Glomerular endothelial cell (primary cell): ENCODE measurements at places on chromosomes 11 and 22. TPM values are rescaled to one million over a fixed set of nuclear protein-coding genes. Genes with fewer than 3 reads are reported as not detected.

The LPXN gene
- total RNA-seq: 5.1 and 15.0 TPM in 2 replicates

The MPPED2 gene
- not detected in 2 replicates for total RNA-seq

The GNAZ gene
- 0.12 and 0.78 TPM in 2 replicates for total RNA-seq

The STK33 gene
- 4.1 and 6.4 TPM in 2 replicates for total RNA-seq

The IL17REL gene
- total RNA-seq: not detected in 2 replicates

GRCh38 chr11:73866095-73866579 is 10.5 kb downstream of the COA4 start:
- no peak for DNase-seq

DNA sequence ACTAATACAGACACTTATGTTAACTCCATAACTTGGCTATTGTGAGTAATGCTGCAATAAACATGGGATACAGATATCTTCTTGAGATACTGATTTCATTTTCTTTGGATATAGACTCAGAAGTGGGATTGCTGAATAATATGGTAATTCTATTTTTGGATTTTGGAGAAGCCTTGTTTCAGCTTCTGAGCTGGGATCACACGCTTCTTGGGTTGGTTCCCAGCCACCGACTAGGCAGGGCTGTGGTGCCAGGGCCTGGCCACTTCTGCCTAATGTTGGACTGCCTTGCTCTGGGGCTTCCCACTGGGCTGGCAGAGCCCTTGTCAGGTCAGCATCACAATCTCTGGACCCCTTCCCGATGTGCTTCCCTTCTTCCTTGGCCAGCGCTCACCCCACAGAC is 14.0 kb upstream of the MCHR1 start:
- no peak for DNase-seq

- no peak for DNase-seq
Observed at GRCh38 chr22:36736701-36737320, 33.3 kb upstream of the CACNG2 start.
